ENCODE measurements at places on chromosomes 1 and 21. TPM values are rescaled to one million over a fixed set of nuclear protein-coding genes. Genes with fewer than 3 reads are reported as not detected.

Gene CYYR1
- polyA plus RNA-seq = 21.1 TPM

Gene OR2T35
- polyA plus RNA-seq = not detected

DNA sequence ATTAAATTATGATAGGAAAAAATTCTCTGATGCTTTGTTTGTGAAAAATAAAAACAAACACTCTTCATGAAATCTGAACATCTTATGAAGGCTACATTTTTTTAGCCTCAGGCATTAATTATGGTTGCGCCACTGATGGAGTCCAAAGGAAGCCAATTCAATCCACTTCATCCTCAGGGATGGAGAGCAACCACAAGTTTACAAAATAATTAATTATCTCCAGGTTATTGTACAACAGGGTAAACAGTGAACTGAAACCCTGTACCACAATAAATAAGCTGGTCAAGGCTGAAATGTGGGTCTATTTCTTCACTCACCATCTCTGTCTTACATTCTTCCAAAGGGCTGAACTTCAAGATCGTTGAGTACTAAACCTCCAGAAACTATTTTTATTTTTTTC, 49.2 kb downstream of the MRPL39 start:
- no peak for DNase-seq

Gene EPS8L3
- polyA plus RNA-seq = 0.23 TPM

GRCh38 chr1:153633161-153633753, 609 bp upstream of the CHTOP start:
- DNase-seq = no peak

Data from urinary bladder (tissue), 4 donors.